ENCODE measurements at places on chromosomes 13 and 19.

DNA sequence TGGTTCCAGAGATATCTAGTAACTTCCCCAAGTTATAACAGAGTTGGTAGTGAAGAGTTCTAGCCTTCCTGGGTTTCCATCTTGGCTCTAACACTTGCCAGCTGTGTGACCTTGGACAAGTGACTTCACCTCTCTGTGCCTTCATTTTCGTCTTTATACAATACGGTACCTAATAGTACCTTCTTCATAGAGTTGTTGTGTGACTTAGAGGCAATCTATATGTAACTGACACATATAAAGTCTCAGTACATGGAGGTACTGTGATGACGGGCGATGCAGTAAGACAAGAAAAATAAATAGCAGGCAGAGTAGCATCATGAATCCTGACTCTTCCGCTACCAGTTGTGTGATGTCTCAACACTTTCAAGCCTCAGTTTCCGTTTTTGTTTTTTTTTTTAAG, 8.0 kb upstream of the CLASRP start:
- no peak for DNase-seq

DNA sequence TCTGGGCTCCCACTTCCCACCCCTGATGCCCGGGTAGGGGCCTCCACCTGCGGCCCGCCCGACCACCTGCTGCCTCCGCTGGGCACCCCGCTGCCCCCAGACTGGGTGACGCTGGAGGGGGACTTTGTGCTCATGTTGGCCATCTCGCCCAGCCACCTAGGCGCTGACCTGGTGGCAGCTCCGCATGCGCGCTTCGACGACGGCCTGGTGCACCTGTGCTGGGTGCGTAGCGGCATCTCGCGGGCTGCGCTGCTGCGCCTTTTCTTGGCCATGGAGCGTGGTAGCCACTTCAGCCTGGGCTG, 7.9 kb downstream of the DBP start:
- DNase-seq = no peak

DNA sequence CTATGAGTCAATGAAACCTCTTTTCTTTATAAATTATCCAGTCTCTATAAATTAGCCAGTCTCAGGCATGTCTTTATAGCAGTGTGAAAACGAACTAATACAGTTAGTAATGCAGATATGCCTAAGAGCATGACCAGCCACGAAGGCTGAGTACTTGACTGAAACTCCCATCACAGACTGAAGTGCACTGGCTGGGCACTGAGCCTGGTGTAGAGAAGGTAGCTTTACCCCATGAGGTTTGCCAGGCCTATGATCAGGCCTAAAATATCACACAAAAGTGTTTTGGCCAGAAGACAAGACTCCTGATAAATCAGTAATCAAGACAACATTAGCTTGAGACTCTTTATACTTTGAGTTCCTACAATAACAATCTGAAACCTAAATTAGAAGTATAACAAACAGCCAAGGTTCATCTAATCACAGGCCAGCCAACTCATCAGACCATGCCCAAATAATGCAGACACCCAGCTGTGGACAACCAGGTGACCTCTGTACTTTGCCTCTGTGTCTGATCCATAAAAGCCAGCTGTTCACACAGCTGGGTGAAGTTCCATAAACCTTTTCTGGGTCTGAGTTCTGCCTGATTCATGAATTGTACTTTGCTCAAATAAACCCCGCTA, 771.8 kb upstream of the SLITRK1 start:
- DNase-seq = no peak

- no peak for DNase-seq
Observed at GRCh38 chr19:17886515-17886914, 14.8 kb downstream of the SLC5A5 start.

- no peak for DNase-seq
Observed at GRCh38 chr13:110950356-110950755, 35.5 kb upstream of the ANKRD10 start.

DNA sequence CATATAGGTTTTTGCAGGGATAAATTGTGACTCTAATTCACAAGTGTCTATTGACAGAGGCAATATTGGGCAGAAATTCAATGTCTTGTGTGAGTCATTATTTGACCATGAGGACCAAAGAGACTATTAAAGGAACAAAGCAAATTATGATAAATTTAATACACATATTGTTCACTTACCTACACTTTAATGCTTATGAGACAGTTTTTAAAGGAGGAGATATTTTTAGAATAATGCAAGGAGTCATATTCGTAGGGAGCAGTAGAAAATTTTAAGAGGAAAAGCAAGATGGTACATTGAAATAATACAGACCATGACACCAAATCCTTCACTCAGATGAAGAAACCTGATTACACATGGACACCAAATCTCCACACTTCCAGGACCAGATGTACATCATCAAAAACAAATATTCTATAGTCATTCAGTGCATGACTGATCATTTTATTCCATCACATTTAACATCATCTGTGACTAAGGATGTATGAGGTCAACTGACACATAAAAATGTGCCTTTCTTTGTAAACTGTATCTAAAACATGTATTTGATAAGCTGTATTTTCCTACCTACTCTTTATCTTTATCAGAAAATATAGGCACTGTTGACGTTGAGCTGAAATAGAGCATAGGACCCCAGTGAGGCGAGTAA, 4.2 kb upstream of the OR7A17 start:
- DNase-seq = no peak

DNA sequence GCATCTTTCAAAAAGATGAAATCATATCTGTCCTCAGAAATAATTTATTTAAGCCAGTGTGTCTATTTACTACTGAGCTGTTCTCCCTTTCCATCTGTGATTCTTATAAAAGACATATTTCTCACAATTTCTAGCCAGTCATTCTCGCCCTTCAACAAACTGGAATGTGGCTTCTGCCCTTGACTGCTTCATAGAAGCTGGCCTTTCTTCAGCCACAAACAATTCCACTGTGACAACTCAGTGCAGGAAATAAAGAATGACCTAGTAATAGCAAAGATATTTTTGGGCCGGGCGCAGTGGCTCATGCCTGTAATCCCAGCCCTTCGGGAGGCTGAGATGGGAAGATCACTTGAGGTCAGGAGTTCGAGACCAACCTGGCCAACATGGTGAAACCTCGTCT, 655.5 kb downstream of the PCDH9 start:
- no peak for DNase-seq

- DNase-seq = no peak
Observed at GRCh38 chr19:43872547-43873336, 45.6 kb downstream of the ZNF283 start.

GRCh38 chr19:4267101-4267900, 11.8 kb upstream of the SHD start:
- peak; percentile 76 for DNase-seq

- no peak for DNase-seq
Observed at GRCh38 chr13:107244241-107244640, 676.3 kb upstream of the ARGLU1 start.

DNA sequence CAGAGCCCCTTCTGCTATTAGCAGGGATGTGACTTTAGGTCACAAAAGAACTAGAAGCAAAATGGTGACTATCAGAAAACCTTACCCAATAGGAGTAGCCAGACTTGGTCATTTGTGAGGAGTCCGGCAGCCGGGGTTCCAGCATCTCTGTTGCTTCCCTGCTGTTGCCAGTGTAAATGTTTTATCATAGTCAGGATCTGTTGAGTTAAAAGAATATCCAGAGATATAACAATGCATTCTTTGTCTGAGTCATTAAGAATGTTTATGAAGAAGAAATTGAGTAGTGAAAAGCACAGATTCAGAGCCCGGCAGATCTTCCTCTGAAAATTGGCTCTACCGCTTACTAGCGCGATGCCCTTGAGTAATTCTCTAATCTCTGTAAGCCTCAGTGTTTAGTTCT, 84.2 kb downstream of the COL4A2 start:
- no peak for DNase-seq

GRCh38 chr13:86541461-86541860, 742.2 kb upstream of the SLITRK6 start:
- no peak for DNase-seq

DNA sequence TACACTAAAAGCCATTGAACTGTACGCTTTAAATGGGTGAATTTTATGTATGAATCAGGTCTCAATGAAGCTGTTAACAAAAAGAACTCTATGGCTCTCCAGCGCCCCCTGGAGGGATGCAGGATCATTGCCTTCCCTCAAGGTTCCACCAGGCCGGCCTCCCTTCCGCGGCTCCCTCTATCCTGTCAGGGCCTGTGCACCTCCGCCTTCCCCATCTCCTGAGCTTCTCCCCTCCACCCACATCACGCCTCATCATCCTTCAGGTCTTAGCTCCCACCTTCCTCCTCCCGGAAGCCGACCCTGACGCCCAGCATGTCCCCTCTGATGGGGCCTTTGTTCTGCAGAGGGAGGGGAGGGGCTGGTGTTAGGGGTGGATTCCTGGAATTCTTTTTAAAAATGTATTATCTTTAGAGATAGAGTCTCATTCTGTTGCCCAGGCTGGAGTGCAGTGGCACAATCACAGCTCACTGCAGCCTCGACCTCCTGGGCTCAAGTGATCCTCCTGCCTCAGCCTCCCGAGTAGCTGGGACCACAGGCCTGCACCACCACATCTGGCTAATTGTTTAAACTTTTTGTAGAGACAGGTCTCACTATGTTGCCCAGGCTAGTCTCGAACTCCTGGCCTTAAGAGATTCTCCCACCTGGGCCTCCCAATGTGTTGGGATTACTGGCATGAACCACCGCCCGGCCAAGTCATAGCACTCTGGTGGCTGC, 27.7 kb downstream of the MEIS3 start:
- peak; percentile 90 for DNase-seq

DNA sequence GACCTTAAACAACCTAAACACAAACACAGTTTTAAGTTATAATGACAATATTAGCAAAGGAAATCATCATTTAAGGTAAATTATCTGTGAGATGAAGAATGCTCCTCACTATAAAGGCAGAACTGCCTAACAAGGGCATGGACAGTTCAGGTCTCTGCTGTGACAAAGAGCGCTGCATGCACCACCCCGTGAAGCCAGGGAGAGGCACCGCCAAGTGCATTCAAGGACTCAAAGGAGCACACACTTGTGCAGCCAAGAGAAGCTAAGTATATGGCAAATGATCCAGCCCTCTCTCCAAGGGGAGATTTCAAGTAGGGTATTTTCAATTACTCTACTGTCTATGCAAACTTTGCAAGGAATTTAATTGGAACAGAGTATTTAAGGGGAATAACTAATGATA, 126.0 kb downstream of the RAP2A start:
- no peak for DNase-seq

- DNase-seq = no peak
Observed at GRCh38 chr19:13027557-13027956, 32.3 kb downstream of the NFIX start.

GRCh38 chr13:31090096-31090495, 71.6 kb downstream of the HSPH1 start:
- DNase-seq = no peak

DNA sequence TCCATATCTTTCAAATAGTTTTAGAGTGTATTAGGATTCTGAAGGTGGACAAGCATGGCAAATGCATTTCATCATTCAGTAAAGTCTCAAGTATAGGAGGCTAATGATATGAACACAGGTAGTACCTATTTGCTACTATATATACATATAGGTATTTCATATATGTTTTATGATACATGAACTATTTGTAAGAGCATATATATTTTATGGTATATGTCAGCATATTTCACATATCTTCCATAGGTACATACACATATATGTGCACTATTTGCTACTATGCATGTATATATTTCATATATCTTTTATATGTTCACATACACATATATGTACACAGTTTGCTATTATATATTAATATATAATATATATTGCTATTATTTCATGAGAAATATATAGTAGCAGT, 1291.7 kb upstream of the MIR17HG start:
- no peak for DNase-seq

DNA sequence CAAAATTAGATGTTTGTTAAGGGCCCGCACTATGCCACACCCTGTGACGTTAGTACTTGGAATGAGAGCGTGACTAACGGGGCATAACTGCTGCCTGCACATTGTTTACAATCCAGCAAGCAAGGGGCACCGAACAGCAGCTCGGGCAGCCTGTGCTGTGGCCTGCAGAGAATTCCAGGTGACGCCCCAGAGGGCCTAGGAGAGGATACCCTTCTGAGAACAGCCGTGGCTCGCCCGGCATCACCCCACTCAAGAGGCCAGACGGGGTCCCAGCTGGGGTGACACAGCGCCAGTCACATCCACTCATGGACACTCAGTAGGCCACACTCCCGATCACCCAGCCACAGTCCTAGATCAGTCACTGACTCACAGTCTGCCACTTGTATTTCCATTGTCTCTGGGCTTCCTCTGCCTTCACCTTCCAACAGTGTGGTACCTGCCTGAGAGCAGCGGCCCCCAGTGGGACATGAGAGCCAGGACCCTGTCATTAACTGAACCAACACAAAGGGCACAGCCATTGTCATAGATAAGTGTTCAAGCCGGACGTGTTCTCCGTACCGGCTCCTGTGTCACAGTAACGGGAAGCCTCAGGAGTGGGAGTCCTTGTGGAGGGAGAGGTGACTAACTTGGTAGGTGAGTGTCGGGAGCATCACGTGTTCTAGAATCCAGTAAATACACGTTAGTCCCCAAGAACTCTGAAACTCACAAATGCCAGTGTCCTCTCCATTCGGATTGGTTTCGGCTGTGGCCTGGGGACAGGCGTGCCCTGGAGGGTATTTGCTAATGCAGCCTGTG, 7.5 kb downstream of the ZNF331 start:
- no peak for DNase-seq

DNA sequence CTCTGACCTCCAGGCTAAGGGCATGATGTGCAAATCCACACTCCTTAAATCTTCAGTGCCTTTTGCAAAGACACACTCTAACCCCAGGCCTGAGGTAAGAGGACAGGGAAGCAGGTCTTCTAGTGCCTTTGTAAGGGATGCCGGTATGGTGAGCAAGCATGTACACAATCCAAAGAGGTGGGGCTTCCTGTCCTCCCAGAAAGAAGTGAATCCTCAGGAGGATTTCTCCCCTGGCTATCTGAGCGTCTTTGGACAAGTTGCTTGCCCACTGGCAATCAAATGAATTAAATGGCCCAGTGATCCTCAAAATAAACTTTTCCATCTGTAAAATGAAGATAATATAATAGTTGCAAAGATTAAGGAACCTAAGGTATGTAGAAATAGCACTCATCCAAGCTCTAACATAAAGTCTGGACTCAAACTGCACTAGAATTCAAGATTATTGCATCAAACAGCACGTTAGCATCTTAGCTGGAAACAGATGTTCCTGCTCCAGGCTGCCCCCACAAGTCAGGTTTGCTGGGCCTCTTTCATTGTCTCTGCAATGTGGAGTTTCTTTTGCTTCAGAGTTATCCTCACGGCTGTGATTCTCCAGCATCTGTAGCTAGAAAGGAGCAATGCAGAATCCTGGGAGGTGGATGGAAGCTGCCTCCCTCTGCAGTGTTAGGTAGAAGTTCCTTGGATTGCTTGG, 249.6 kb downstream of the TSHZ3 start:
- DNase-seq = no peak

DNA sequence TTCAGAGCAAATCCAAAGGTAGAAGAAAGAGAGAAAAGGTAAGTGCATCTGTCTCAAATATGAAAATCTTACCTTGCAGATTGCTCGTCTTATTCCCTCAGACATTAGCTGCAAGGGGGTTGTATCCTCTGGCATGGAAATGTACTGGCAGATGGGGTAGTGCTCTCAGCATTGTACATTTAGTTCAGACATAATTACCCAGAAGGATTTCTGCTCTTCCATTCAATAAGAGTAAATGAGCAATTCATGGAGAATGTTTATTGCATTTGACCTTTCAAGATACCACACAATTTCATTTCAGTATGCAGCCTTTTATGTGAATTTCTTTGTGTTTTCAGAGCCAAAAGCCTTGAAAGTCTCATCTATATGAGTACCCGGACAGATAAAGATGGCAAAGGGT, 63.8 kb downstream of the SCEL start:
- DNase-seq = no peak

GRCh38 chr19:47274891-47275761, 441 bp downstream of the INAFM1 start:
- DNase-seq = peak; percentile 68

- DNase-seq = no peak
Observed at GRCh38 chr19:19580418-19580817, 38.1 kb downstream of the PBX4 start.

Data from glutamatergic neuron (in vitro differentiated cells).